Caco-2 (cell line): ENCODE measurements at places on chromosomes 2 and 18.

DNA sequence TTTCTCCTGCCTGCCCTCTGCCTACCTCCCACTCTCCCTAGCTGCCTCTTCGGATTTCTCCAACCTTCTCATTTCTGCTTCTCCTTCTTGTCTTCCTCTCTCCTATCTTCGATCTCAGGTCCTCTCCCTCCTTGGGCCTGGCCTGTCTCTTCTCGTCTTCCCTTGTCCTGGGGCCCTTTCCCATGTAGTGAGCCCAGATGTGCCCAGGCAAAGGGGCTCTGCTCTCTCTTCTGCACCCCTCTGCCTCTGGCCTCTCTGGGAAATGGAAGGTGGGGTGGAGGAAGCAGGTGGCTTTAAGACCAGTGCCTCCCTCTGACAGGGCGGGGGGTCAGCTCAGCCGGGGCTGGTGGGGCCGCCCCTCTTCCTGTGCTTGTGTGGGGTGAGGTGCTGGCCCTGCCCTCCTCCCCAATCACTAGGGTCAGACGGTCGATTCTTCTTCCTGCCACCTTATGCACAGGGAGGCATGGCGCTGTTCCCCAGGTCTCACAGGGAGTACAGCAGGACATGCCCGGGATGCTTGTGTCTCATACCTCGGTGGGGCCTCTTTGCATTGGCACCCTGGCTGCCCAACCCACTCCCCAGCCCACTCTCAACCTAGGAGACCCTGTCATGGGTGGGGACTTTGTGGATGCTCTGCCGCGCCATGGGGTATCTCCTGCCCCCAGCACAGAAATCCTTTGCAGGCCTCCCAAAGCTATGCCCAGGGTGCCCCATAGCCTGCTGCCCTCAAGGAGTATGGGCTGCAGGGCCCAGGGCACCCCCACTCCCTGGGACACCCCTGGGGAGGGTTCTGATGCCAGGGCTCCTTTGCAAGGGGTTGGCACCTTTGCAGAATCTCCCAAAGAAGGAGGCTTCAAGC lies 213.8 kb upstream of the HAAO start:
- H3K4me3 ChIP-seq, result no peak overlapping the region
- no peaks in the 10 kb centered on the region for H3K27me3 ChIP-seq
- peaks cover 2% of the 10 kb centered on the region; the same call in 1 of the 2 replicates for H3K36me3 ChIP-seq

GRCh38 chr2:190858817-190859216 lies 21.8 kb upstream of the GLS start:
- peaks cover 48% of the 10 kb centered on the region for H3K4me1 ChIP-seq
- DNase-seq, result no peak

DNA sequence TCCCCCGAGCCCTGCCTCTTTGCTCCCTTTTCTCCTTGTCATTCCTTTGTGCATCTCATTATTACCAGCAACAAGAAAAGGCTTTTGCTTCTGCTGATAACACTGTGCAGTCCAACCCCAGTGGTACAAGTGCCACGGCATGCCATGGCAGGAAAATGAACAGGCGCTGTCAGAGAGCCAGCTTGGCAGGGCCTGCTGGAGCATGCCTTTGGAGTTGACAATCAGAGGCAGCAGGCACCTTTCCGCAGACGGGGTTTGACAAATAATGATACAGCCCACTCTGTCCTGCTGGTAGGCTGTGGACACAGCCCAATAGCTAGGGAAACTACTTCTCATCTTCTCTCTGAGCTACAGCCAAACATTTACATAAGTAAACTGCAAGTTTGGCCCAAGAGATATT lies 243.9 kb upstream of the LRRTM1 start:
- H3K4me3 ChIP-seq, result no peak overlapping the region
- no peak overlapping the region for H3K27ac ChIP-seq
- no peak for DNase-seq
- no peaks in the 10 kb centered on the region for H3K4me1 ChIP-seq
- H3K27me3 ChIP-seq, result no peaks in the 10 kb centered on the region

GRCh38 chr18:65936678-65937077 lies 185.9 kb downstream of the CDH7 start:
- DNase-seq, result no peak
- H3K27ac ChIP-seq, result no peak overlapping the region
- no peaks in the 10 kb centered on the region for H3K4me1 ChIP-seq
- H3K27me3 ChIP-seq, result no peaks in the 10 kb centered on the region
- H3K4me3 ChIP-seq, result no peak overlapping the region
- no peaks in the 10 kb centered on the region for H3K36me3 ChIP-seq

GRCh38 chr18:6414118-6414722 lies 491 bp downstream of the L3MBTL4 start:
- H3K36me3 ChIP-seq, result no peaks in the 10 kb centered on the region
- DNase-seq, result no peak
- peak overlapping the region; percentile 32 for H3K4me3 ChIP-seq
- peaks cover 7% of the 10 kb centered on the region for H3K27me3 ChIP-seq
- H3K27ac ChIP-seq, result no peak overlapping the region

DNA sequence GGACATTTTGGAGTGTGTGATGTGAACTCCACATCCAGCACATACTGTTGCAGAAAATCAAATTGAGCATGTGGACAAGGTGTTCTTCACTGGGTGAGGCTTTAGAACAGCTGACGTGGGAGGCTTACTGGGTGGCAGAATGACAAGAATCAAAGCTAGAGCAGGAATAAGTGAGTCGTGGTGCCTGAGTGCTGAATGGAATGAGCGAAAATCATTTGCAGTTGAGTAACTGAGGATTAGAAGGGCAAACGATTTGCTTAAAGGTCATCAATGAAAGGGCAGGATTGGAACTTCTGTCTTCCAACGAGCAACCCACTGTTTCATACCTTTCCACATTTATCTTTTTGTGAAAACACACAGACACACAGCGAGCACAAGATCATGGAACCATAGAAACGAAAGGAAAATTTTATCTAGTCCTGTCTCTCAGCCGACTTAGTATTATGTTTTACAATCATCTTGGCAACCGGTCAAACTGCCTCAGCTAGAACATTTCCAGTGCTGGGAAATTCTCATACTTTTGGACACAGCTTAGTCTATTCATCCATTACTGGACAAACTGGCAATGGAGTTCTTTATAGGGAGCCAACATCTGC lies 7.2 kb upstream of the DAW1 start:
- peaks cover 16% of the 10 kb centered on the region for H3K4me1 ChIP-seq
- no peak for DNase-seq
- peak overlapping the region; percentile 56 for H3K27ac ChIP-seq
- H3K27me3 ChIP-seq, result no peaks in the 10 kb centered on the region

DNA sequence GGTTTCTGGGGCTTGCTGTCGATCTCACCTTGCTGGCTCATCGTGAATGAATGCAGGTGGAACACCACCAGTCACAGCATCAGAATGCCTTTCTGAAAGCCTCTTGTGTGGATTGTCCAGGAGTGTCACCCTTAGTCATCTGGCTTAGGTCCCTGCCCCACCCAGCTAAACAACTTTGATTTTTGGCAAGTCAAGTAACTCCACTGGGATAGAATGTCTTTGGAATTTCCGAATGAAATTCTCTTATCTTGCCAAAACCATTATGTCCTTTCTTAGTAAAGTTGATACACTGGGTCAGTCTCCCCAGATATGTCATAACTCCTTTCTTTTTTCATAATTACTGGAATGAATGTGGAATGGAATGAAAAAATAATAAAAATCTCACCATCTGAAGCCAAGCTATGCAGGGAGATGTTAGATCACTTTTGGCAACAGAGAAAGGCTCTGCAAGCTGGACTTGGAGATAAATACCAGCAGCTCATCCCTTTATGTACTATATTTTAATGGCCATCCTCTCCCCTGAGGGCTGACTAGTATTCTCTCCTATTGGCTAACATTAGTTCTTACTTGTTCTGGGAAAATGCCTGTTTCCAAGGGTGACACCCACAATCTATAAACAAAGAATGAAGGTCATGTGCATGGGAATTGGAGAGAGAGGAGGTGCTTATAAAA lies 35.4 kb downstream of the INSIG2 start:
- peaks cover 13% of the 10 kb centered on the region for H3K4me1 ChIP-seq
- no peak for DNase-seq

- no peak overlapping the region for H3K4me3 ChIP-seq
- DNase-seq, result no peak
- no peaks in the 10 kb centered on the region for H3K27me3 ChIP-seq
- H3K4me1 ChIP-seq, result no peaks in the 10 kb centered on the region; the same call in 1 of the 2 replicates
Observed at GRCh38 chr2:205627085-205627484, 55.2 kb upstream of the NRP2 start.

DNA sequence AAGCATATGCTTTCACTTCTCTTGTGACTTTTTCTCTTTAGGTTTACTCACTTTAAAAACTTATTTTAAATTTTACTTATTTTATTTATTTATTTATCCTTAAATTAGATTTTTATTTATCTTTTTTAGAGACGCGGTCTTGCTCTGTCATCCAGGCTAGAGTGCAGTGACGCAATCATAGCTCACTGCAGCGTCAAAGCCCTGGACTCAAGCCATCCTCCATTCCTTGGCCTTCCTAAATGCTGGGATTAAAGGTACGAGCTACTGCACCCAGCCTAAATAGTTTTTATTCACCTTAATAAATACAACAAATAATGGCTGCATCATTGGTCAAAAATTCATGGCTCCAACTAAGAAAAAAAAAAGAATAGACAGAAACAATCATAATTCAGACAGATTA lies 415.7 kb upstream of the FIGN start:
- H3K4me3 ChIP-seq, result no peak overlapping the region
- H3K36me3 ChIP-seq, result no peaks in the 10 kb centered on the region
- H3K27ac ChIP-seq, result no peak overlapping the region
- no peak for DNase-seq

DNA sequence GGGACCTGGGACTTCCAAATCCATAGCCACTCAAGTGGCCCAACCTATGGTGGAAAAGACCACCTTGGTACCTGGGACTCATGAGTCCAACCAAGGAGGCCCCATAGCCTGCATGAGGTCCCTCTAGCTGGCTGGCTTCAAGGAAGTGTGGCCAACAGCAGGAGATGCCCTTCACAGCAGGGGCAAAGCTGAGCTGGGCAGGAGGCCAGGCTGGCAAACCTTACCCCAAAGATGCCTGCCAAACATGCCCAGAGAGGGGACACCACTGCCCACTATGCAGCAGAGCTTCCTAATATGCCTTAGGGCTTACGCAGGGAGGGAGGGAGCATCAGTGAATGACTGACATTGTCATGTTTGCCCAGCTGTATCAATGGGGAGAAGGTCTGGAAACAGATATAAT lies 188.0 kb upstream of the GLI2 start:
- peaks cover 20% of the 10 kb centered on the region for H3K4me1 ChIP-seq
- H3K27me3 ChIP-seq, result no peaks in the 10 kb centered on the region
- H3K27ac ChIP-seq, result no peak overlapping the region
- no peak for DNase-seq
- H3K4me3 ChIP-seq, result no peak overlapping the region

DNA sequence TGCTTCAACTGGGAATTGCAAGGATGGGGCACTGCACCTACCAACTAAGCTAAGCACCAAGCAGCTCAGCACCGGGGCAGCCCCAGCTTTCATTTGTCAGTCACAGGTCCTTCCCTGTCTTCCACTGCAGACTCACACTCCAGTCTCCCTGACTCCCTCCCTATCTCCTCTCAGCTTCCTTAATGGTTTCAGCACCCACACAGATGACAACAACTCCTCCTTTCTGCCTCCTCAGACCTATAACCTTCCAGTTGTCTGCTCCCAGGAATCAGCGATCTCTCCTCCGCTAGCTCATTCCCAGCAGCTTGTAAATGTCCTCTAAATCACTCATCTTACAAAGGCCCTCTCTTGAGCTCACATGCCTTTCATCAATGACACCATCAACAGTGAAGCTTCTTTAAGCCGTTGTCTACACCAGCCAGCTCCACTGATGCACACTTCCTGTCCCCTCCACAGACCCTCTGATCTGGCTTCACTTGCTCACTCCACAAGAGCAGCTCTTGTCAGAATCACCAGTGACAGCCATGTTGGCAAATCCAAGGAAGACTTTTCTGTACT lies 32.1 kb downstream of the CLASP1 start:
- H3K36me3 ChIP-seq, result no peaks in the 10 kb centered on the region
- H3K27ac ChIP-seq, result no peak overlapping the region
- H3K27me3 ChIP-seq, result no peaks in the 10 kb centered on the region

GRCh38 chr2:216879727-216880508 lies 20.1 kb upstream of the TNP1 start:
- H3K27me3 ChIP-seq, result no peaks in the 10 kb centered on the region
- no peaks in the 10 kb centered on the region for H3K4me1 ChIP-seq
- no peak overlapping the region for H3K27ac ChIP-seq
- no peak for DNase-seq

GRCh38 chr2:1644427-1644826 lies 99.9 kb downstream of the PXDN start:
- H3K27ac ChIP-seq, result no peak overlapping the region
- no peak overlapping the region for H3K4me3 ChIP-seq
- no peaks in the 10 kb centered on the region for H3K27me3 ChIP-seq
- peaks cover 7% of the 10 kb centered on the region; the same call in 1 of the 2 replicates for H3K4me1 ChIP-seq
- no peak for DNase-seq

DNA sequence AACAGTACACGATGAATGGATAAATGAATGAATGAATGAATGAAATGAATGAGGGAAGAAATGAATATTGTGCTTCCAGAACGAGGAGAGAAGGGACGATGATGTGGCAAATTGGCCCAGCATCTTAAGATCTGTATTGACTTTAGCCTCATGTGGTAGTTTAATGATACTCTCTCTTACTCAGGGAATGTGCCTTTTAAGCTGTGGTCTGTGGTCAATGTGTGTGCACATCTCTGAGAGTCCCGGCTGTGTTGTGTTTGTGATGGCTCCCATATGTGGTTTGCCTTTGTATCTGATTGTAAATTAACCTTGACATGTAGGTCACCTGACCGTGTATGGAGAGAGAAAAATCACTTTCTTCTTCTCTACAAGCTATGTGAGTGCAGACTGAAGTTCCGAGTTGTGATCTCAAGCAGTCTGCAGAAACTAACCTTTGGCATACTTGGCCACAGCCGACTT lies 91.2 kb downstream of the NEDD4L start:
- no peaks in the 10 kb centered on the region for H3K27me3 ChIP-seq
- H3K4me1 ChIP-seq, result no peaks in the 10 kb centered on the region
- H3K4me3 ChIP-seq, result no peak overlapping the region
- no peak for DNase-seq
- no peak overlapping the region for H3K27ac ChIP-seq

DNA sequence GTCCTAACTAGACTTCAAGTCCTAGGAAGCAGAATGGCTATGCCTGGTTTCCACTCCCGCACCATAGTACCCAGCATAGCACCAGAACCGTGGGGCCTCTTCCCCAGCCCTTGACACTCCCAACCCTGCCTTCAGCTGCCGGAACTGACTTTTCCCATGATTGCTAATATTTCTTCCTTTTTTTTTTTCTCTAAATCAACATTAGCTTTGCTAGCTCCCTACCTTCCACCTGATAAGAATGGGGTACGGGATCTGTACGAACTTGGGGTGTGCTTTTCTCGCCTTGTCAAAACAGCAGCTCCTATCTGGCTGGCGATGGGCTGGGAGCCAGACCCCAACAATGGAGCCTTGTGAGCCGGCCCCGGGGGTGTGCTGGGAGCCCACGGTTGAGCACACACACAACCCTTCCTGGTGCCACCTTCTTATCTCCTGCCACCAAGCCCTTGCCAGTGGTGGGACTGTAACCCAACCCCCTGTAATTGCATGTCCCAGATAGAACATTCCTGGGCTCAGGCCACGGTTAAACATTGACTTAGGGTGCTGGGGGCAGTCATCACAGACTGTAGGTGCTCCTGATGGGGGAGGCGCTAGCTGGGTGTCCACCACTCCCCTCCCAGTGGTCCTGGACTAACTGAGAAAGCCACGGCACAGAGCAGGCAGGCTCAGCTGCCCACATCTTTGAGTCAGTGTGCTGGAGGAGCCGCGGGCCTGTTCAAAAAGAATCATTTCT lies 213.0 kb upstream of the HAAO start:
- H3K4me3 ChIP-seq, result peak overlapping the region; percentile 15; the same call in 1 of the 2 replicates
- no peaks in the 10 kb centered on the region for H3K27me3 ChIP-seq
- H3K4me1 ChIP-seq, result peaks cover 43% of the 10 kb centered on the region
- H3K27ac ChIP-seq, result peak overlapping the region; percentile 84
- H3K36me3 ChIP-seq, result peaks cover 2% of the 10 kb centered on the region; the same call in 1 of the 2 replicates
